ENCODE measurements at places on chromosomes 3 and 15. TPM values are rescaled to one million over a fixed set of nuclear protein-coding genes. Genes with fewer than 3 reads are reported as not detected.

- DNase-seq: no peak
Observed at GRCh38 chr15:42782716-42783115, 45.8 kb upstream of the CDAN1 start.

DNA sequence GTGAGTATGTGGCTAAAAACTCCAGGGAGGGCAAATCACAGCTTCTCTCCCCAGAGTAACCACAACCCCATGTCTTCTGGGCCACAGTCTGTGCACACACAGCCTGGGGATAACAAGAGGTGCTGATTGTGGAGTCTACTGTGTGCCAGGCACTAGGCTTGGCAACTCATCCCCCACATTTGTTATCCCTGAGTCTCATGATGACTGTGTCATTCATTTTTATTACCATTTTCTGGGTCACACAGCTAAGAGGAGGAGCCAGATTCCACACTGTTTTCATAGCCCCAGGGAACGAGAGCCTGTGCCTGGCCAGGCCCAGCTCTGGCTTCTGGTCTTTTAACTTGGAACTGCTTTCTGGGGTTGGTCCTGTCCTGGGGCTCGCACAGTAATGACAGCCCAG is 34.5 kb downstream of the ESYT3 start:
- no peak for DNase-seq

GRCh38 chr15:51625236-51625635 is 2.7 kb upstream of the DMXL2 start:
- no peak for DNase-seq

DNA sequence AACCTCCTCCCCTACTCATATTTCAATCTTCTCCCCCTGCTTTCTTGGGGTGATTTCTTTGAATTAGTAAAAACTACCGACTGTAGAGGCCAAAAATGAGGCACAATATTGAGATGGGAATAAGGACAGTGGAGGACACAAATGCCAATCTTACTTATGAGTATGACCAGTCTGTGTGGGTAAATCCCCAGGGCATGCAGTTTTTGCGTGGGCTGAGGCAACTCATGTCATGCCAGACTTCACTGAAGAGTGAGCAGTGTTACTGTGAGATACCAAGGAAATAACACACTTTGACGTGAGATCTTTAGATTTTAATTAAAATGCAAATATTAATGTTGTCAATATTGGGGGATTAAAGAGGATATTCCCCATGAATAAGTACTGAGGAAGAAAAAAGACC is 254.3 kb upstream of the ICE2 start:
- DNase-seq: no peak

GRCh38 chr3:150090877-150091276 is 120.2 kb upstream of the PFN2 start:
- DNase-seq: no peak

DNA sequence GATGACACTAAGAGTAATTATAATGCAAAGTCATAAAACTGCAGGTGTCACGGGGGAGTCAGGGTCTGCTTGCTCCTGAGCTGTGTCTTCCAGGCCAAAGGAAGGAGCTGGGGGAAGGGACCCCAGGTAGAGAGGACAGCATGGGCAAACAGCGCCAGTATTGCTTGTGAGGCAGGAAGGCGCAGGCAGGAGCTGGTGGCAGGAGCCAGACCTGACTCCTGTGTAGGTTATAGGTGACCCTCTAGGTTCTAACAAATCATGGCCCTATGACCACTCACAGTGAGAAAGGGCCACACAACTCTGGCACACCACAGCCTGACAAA is 1.9 kb downstream of the CISH start:
- no peak for DNase-seq

GRCh38 chr15:82803793-82804574 is 1.9 kb downstream of the FSD2 start:
- no peak for DNase-seq

GRCh38 chr3:71726146-71726545 is 944 bp upstream of the EIF4E3 start:
- DNase-seq: no peak

ANKUB1 gene
- total RNA-seq: not detected
